Stimulated activated CD4-positive, alpha-beta T cell treated with anti-CD3 and anti-CD28 coated beads, TNF-alpha, amount 100 ng/mL, for 1 hour (primary cell): ENCODE measurements at places on chromosomes 4 and X.

DNA sequence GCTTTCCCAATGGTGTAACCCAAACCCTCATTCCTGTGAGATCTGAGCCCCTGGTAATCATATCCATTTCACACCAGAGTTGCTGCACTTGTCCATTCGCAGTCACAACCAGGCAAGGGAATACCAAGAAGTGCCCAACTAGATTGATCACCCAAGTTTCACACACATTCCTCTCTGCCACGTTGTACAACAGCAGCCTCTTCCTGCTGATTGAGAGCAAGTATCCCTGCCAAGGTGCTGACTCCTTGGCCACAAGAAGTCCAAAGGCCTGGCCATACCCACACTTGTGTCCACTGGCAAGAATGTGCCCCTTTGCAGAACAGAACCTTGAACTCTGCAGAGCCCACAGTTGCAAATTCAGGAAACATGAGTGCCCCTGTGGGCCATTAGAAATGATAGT is 6.5 kb upstream of the ACOT9 start:
- no peak for DNase-seq

DNA sequence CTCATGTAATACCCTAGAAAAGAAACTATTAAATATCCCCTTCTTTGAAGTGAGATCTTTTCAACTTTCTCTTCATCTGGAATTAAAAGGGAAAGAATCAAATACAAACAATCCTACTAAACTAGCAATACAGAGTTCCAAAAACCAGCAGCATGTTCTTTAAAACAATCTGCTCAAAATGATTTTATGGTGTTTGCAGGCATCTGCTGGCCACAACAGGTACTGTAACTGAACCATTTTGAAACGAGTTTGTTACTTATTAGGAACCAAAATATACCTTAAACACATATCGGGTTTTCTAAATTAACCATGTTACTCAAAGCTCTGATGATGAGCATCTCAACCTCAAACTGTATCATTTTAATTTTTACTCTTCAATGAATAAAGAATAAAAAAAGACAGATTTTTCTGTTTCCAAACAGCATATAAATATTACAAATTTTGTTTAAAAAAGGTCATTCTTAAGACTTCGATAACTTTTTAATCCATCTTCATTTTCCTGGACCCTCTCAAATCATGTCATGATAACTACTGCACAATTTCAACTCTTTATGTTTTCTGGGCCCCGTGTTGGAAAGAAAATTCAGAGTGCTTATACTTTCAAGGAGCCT is 56.5 kb downstream of the ARAP2 start:
- no peak for DNase-seq

- no peak for DNase-seq
These were observed 82.4 kb downstream of the MTNR1A start for GRCh38 chr4:186472948-186473347.

GRCh38 chr4:122827879-122828601 is 1.4 kb downstream of the FGF2 start:
- no peak for DNase-seq

DNA sequence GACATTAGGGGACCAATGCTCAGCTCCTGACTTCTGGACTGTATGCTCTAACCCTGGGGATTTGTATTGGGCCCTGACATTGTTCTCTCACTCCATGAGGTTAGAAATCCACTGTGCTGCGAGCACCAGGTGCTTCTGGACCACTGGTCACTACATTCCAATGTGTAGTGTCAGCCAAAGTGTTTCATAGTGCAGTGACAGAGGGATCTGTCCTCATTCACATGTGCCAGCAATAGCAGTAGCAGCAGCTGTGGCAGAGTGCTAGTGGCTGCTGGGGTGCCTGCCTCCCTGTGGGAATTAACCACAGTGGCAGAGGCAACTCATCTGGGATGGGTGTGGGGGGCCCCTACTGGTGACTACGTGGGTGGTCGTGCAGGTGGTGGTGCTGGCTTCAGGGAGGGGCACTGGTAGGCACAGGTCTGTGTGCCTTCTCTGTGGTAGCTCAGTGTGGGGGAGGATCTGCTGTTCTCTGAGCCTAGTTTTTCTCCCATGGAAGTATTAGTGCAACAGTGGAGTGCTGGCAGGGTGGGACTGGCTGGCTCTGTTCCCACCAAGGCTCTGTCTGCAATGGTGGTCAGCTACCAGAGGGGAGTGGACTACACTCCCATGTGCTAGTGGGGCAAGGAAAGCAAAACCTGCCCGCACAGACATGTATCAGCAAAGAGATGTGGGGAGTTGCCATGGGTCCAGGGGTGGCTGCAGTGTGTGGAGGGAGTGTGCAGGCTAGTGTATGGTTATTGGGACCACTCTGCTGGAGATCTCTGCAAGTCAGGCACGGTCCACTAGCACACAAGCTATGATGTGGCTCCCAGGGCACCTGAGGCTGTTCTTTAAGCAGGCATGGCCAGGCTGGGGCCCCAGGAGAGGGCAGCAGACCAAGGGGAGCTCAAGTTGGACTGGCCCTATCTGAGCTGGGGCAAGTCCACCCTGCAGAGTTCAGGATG is 78.5 kb downstream of the SCLT1 start:
- DNase-seq, result no peak

- DNase-seq, result no peak
These were observed 65.9 kb downstream of the DIPK2B start for GRCh38 chrX:45134775-45135174.

- DNase-seq, result no peak
These were observed 271.6 kb downstream of the TLL1 start for GRCh38 chr4:166144607-166145006.

- DNase-seq, result no peak
These were observed 116.5 kb upstream of the NDST4 start for GRCh38 chr4:115229873-115230272.

DNA sequence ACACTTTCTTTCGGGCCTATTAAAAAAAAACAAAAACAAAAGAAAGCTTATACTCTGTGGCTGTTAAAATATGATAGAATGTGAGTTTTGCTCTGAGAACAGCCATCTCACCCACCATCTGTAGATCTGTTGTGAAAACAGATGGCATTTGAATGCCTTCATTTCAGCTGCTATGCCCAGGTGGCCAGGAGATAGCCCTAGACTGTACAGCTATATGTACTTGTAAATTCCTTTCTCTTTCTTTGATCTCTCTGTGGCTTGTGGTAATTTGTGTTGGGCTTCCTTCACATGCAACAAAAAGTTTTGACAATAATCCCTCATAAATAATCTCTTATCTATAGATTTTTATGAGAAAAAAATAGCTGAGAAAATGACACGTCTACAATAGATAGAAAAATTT is 38.1 kb downstream of the PNPLA4 start:
- DNase-seq, result no peak

DNA sequence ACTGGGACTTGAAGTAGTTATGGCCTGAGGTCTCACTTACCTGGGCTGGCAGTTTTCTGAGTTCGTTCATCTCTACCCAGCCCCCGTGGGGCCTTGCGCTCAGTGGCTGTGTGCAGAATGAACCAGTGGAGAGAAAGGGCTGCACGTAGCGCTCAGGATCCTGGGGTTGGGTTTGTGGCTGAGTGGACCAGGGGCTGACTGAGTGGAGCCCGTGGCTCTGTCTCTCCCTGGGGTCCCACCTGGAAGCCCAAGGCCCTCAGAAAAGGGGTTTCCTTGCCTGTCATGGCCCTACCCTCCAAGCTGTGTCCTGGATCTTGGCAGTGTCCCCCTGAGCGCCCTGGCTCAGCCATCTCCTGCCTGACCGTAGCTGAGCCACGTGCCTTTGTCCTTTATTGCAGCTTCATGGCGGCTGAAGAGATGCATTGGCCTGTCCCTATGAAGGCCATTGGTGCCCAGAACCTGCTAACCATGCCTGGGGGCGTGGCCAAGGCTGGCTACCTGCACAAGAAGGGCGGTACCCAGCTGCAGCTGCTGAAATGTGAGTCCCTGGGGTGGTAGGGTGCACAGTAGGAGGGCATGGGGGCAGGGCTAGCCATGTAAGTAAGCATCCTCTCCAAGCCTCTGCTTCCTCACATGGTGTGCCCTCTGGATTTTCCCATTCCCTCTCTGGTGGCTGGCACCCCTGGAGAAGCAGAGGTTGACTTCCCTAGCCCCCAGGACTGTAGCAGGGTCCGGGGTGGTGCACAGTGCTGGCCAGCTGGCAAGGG is 23.2 kb upstream of the ADD1 start:
- no peak for DNase-seq

- DNase-seq, result no peak
These were observed 69.2 kb downstream of the PRDM5 start for GRCh38 chr4:120853161-120853935.

- DNase-seq, result no peak
These were observed 82.1 kb downstream of the SLC39A8 start for GRCh38 chr4:102263024-102263787.

DNA sequence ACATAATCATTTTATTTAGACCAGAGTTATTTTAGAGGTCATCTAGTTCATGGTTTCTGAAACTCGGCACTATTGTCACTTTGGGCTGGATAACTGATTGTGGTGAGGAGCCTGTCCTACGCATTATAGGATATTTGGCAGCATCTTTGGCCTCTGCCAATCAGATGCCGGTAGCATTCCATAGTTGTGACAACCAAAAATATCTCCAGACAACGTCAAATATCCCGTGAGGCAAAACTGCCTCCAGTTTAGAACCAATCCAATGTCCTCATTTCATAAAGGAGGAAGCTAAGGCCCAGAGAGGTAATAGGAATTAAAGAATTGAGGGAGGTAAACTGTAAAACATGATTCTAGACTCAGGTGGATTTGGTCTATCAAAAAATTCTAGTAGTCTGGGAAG is 6.1 kb downstream of the ZMAT1 start:
- no peak for DNase-seq

GRCh38 chrX:32798990-32799389 is 412.4 kb downstream of the DMD start:
- no peak for DNase-seq

DNA sequence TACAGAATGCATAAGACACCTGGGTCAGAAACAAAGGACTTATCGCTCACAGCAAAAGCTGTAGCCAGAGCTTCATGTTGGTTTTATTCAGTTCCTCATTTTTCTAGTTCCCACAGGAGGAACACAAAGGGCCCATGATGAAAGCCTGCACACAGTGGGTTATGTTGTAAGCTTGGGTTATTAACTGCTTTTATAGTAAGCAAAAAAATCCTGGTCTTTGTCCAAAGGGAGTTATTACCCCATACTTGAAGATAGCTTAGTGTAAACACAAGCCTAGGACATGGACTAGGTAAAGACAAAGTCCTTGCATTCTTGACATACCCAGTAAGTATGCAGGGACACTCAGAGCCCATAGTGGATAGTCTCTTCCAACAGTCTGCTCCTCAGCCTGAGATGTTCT is 11.7 kb downstream of the BBS12 start:
- DNase-seq, result no peak

GRCh38 chr4:96342790-96343455 is 503.0 kb downstream of the PDHA2 start:
- no peak for DNase-seq

- no peak for DNase-seq
These were observed 253.9 kb upstream of the NOCT start for GRCh38 chr4:138761638-138762220.

- no peak for DNase-seq
These were observed 960.3 kb downstream of the C4orf33 start for GRCh38 chr4:130056286-130056685.

DNA sequence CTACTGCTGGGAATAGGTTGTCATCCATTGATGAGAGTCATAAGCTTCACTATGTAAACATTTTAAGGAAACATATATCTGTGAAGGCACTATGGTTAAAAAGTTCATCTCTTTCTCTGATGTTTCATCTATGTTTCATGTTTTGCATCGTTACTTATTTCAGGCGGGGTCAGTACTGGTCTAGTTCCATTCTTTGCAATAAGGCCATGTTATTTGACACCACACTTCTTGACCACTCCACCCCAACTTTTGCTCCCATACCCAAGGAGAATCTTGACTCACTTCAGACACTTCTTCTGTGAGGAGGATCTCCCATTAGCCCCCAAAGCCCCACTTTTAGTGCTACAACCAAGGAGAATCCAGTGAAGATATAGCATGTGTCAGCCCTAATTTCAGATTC is 119.4 kb downstream of the GRIA3 start:
- no peak for DNase-seq
